ENCODE measurements at places on chromosomes 16 and 17.
A peak's percentile ranks its signal among the peaks of the same experiment; 100 is the strongest.

DNA sequence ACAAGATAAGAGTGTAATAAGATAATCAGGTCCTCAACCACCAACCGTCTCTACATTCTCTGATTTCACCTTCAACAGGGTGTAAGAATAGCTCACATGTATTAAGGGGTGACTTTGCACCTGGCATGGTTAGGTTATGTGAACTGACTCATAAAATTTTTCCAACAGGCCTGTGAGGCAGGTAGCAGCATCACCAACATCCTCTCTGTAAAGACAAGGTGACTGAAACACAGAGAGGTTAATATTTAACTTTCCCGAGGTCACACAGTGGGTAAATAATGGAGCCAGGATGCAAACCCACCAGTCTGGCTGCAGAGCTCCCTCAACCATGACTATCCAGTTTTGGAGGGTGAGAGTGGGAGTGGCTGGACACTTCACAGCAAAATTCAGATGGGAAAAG is 317.2 kb downstream of the C16orf95 start:
- DNase-seq = no peak

GRCh38 chr16:89600956-89601355 is 12.5 kb upstream of the DPEP1 start:
- DNase-seq = no peak

- no peak for DNase-seq
These were observed 4.9 kb downstream of the MSLN start for GRCh38 chr16:765488-765865.

GRCh38 chr17:71412803-71413202 is 708.0 kb upstream of the SOX9 start:
- no peak for DNase-seq

- no peak for DNase-seq
These were observed 11.8 kb upstream of the ITGAE start for GRCh38 chr17:3812771-3813170.

DNA sequence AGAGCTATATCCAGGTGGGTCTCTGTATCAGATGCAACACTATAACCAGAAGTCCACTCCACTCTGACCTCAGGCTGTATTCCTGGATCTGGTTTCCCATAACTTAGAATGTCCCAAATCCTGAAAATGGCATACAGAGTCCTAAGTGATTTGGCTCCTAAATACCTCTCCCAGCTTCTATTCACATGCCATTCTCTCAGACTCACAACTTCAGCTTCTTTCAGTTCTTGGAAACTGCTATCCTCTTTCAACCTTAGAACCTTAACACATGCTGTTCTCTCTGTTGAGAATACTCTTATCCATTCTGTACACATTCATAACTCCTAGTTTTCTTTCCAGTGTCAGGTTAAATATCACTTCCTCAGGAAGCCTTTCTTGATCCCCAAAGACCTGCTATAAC is 132.0 kb downstream of the BRIP1 start:
- DNase-seq = no peak

DNA sequence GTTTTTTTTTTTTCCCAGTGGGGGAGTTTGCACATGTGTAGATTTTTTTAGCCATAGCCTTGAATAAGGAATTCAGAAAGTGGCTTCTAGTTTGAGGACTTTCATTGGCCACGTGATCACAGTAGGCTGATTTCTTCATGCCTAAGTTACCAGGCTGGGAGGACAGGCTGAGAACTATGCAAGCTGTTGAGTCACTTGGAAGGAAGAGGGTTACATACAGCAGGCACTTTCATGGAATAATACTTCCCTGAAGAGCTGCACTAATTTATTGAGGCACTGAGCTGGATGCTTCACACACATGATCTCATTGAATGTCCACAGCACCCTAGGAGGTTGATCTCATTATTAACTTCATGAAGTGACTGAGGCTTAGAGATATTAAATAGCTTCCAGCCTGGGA is 22.8 kb downstream of the PRKCB start:
- peak; percentile 81 for DNase-seq

DNA sequence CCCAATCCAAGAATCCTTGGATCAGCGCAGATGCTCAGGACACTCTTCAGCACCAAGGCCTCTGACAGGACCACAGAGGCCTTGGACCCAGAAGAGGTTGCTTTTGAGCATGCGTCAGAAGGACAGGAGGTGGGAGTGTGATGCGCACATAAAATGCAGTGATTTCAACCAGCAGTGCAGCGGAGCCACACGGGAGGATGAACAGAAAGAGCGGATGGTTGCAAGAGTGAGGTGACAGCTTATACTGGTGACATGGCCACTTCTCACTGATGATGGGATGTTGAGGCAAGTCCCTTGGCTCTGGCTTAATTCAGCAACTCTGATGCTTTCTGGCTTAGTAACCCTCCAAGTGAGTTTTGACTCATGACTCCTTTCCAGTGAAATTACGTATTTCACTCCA is 25.2 kb upstream of the ERN1 start:
- DNase-seq = no peak

- DNase-seq = peak; percentile 46
These were observed 17.7 kb downstream of the CCL17 start for GRCh38 chr16:57422026-57422944.

DNA sequence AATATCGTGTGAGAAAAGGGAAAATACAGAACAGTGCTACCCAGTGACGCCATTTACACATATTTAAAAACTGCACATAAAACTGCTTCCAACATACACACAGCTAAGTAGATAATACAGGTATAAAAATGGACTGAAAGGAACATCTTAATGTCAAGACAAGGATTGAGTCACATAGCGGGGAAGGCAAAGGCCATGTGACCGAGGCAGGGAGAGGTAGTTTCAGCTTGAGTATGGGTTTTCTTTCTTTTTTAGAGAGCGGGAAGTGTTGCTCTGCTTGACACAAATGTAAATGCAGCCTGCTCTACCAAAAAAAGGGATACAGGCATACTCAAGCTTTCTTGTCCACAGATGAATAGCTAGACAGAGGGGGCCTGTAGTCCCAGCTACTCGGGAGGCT is 46.5 kb downstream of the SDR42E1 start:
- no peak for DNase-seq

- no peak for DNase-seq
These were observed 25.6 kb downstream of the MRM3 start for GRCh38 chr17:807523-808294.

- no peak for DNase-seq
These were observed 765 bp upstream of the PRM2 start for GRCh38 chr16:11276896-11277593.

GRCh38 chr17:48472411-48473281 is 42.6 kb upstream of the SKAP1 start:
- no peak for DNase-seq

DNA sequence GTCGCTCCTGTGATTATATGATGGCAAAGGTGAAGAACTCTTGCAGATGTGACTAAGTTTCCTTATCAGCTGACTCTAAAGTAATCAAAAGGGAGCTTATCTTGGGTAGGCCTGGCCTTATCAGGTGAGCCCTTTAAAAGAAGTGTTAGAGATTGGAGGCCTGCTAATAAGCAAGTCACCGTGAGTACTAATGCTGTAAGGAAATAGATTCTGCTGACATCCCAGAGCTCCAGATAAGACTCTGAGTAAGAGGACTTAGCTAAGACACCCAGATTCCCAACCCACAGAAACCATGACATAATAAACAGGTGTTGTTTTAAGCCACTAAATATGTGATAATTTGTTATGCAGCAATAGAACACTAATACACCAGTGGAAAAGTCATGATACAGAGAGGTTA is 99.9 kb upstream of the FAM20A start:
- DNase-seq = no peak

GRCh38 chr16:57132470-57132869 is 40.1 kb downstream of the CPNE2 start:
- peak; percentile 44 for DNase-seq

Measured in HL-60 (cell line).